ENCODE measurements at places on chromosomes 11 and 22.
A peak's percentile ranks its signal among the peaks of the same experiment; 100 is the strongest.

- no peak for ATAC-seq
These were observed 3.2 kb downstream of the CARNS1 start for GRCh38 chr11:67418476-67419281.

- no peak for ATAC-seq
These were observed 122.0 kb upstream of the SORL1-AS1 start for GRCh38 chr11:121574801-121575200.

GRCh38 chr11:92591521-92591920, 366.9 kb downstream of the FAT3 start:
- no peak for ATAC-seq

DNA sequence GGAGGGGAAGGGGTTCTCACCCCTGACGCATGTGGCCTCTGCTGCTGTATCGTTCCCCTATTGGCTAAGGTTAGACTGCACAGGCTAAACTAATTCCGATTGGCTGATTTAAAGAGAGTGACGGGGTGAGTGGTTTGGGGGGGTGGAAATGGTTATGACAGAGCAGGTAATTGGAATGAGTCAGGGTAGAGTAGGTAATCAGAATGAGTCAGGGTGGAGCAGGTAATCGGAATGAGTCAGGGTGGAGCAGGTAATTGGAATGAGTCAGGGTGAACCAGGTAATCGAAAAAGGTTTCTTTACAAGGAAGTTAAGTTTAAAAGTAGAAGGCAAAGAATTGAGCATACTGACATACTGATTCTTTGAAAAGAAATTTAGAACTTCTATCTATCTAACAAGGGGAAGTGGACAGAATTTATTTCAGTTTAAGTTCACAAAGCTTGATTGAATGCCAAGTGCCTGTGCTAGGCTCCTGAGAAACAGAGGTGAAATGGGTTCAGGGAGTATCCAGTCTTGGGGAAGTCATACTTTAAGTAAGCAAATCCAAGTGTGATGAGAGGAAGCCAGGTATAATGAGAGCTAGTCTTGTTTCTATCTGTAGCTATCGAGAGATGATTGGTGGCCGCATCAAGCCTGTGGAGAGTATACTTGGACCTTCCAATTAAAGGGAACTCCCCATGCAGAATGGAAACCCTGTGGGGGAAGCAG, 58.0 kb downstream of the C11orf91 start:
- ATAC-seq = no peak

- ATAC-seq = no peak
These were observed 17.7 kb downstream of the PHLDB1 start for GRCh38 chr11:118625036-118625690.

DNA sequence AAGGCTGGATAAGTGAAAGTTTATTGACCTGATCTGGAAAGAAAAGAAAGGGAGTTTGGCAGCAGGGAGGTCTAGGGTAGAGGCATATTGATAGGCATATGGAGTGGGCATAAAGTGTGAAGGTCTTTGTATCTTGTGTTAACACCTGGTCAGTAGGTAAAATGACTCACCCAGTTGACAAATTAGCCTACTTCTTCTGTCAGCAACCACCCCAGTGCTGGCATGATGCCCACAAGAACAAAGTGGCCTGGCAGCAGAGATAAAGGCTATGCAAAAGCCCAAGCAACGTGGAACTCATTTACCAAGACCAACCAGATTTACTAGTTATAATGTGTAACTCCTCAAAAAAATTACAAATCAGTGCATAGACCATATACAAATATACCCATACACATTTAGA, 4.9 kb downstream of the OR10A3 start:
- no peak for ATAC-seq

DNA sequence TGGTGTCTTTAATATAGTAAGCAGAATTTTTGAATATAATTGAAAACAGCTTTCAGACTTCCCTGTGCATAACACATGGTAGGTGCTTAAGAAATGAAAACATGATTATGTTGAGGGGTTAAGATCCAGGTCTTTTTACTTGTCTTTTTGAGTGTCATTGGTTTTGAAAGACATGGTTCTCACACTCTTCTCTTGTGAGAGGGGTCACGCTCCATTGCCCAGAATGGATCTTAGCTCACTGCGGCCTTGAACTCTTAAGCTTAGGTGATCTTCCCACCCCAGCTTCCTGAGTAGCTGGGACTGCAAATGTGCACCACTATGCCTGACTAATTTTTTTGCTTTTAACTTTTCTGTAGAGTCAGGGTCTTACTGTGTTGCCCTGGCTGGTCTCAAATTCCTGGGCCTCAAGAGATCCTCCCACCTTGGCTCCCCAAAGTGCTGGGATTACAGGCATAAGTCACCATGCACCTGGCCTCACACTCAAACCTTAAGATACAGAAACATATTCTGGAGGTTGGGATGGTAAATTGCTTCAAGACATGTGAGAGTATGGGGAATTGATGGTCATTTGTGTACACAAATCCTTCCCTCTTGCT, 1.4 kb downstream of the SPCS2 start:
- ATAC-seq = no peak

DNA sequence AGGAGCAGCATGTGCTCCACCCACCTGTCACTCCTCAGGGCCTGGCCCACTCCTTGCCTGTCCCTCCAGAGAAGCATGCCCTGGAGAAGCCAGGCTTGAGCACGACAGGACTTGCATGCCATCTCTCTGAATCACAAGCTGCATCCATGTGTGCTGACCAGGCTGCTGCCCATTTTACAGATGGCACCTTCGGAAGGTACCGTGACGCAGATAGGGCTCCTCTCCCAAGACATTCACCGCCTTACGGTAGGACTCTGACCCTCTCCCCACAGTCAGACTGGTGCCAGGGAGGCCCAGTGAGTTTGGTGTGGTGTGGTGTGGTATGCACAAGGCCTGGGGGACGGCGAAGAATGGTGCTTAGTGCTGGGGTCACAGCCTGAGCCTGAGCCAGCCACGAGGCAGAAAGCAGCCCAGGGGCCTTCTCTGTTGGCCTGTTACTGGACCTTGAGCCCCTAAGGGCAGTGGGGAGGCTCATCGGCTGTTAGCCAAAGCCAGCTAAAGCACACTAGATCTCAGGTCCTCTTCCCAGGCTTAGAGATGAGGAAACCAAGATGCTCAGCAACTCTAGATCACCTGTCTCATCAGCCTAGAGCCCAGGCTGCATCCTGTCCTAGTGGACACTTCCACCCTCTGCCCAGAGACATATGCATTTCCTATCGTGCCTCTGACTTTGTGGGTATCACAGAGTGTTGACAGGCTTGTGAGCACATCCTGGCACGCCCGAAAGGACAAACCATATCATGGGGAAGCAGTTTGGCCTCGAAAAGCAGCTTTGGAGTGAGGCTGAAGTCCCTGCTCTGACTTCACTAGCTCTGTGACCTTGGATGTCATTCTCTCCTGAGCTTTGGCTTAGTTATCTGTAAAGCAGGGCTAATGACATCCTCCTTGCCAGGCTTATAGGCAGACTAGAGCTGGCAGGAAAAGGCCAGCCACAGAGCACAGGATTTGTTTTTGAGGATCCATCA, 17.8 kb downstream of the CYB5R2 start:
- ATAC-seq = no peak

DNA sequence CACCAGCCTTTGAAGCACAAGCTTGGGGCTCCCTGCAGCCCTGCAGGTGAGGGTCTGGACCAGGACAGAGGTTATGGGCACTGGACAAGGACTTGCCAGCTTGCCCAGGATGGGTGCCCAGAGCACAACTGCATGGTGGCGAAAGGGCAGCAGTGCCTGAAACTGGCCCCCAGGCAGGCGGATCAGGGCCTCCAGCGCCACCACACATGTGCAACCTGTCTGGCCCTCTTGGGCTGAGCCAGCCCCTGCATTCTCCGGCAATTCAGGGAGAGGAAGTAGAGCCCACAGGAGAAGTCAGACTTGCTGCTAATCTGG, 18.8 kb downstream of the MB start:
- ATAC-seq = no peak

- ATAC-seq = no peak
These were observed 29.3 kb downstream of the RRP7A start for GRCh38 chr22:42490243-42490832.

DNA sequence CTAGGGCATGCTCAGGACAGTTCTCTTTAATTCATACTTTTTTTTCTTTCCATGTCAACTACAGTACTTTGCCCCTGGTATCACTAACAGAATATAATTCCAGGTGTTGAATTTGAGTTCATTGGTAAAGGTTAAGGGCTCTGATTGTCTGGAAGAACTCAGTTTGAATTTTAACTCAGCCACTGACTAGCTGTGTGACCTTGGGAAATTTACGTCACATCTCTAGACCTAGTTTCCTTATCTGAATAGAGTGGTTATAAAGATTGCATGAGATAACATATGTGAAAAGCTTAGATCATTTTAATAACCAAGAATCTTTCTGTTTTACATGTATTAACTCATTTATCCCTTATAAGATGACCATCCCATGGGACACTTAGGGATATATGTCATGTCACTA, 15.8 kb upstream of the ZC3H12C start:
- no peak for ATAC-seq

DNA sequence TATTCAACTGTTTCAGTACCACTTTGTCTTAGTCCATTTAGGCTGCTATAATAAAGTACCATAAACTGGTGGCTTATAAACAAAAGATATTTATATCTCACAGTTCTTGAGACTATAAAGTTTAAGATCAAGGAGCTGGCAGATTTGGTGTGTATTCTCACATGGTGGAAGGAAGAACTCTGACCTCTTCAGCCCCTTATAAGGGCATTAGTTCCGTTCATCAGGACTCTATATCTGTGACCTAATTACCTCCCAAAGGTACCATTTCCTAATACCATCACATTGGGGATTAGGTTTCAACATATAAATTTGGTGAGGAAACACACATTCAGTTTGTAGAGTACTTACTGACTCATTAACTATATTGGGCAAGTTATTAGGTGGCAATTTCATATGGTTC, 10.7 kb upstream of the ARL14EP start:
- ATAC-seq = no peak

DNA sequence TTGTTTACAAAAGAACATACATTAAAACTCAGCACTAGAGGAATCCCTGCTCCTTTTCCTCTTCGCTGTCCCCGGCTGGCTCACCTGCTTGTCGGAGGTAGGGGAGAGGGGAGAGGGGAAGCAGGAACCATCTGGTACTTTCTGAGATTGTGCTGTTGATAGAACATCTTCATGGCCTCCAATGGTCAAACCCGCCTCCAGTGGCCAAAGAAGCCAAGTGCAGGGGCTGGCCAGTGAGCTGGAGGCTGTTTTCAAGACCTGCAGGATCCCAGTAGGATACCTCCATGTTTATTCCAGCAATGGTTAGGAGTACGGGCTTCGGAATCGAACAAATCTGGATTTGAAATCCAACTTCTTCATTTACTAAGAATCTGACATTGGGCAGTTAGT, 92.6 kb downstream of the PKNOX2 start:
- peak; percentile 65 for ATAC-seq

DNA sequence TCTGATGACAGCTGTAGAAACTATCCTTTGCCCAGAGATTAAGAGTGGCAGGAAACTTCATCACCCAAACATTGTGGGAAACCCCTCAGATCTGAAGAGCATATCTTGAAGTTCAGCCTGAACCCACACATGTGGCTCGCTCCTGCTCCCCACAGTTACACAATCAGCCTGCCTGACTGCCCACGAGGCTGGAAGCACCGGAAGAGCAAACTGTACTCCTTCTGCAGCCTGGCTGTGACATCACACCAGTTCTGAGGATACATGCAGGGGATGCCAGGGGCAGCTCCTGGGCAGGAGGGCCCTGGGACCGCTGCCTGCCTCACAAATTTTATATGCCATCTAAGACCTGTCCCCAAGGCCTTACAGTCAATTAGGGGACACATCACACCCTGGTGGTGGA, 444.4 kb downstream of the BUD13 start:
- ATAC-seq = no peak

- no peak for ATAC-seq
These were observed 124.7 kb upstream of the CCDC90B start for GRCh38 chr11:83410605-83411565.

GRCh38 chr11:35218956-35219355, 80.0 kb downstream of the CD44 start:
- ATAC-seq = no peak

DNA sequence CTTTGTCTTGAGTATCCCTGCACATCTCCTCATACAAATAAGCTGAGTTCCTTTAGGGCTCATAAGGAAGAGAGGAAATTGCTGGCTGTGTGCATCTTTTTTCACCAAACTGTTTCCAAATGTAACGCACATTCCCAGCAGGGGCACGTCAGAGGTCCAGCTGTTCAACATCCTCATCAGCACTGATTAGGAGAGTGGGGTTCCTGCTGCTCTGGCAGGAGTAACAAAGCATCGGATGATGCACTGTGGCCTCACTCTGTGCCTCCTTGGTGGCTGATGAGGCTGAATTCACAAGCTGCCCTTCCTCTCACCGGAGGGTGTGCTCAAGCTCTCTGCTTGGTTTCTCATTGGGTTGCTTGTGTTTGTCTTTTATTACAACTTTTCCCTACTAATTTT, 35.5 kb upstream of the SLC25A1 start:
- ATAC-seq = no peak

DNA sequence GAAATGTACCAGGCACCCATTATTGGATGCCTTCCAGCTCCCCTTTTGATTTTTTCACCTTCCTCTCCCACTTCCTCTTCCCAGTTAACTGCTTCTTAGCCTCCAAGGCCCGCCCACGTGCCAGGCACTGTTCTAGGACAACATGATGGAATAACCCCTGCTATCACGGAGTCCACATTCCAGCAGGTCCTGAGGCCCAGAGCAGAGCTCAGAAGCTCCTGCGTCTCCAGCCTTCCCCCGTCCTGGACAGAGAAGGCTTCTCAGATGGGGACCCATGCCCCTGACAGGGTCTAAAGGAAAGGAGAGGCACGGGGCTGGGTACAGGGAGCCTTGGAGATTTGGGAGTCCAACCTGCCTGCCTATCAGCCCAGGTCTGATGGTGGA, 29.1 kb downstream of the TRIM29 start:
- ATAC-seq = no peak

- ATAC-seq = no peak
These were observed 263.3 kb upstream of the SYN3 start for GRCh38 chr22:33321466-33321865.

DNA sequence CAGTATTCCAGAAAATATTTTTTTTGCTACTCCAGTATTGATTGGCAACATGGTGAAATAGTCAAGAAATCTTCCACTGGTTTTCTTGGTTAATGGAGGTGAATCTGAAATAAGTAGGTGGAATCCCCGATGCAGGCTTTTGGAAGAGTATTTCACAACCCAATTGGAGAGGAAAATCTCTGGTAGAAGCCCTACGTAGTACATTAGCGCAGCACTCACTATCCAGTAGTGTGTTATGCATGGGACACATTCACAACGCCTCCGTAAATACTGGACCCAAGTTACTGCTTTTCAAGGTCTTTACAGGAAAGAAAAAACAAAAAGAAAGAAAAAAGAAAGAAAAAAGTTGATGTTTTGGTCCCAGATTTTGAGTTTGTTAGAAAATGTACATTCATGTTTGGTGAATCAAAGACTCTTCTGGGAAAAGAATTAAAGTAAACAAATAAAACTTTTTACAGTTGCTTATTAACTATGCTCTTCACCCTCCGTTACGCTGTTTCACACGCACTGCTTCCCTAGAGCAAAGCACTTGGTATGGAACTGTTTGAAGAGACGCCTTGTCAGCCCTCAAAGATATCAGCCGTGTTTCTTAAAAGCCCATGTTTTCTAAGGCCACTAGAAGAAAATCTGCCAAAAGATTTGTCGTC, 170.4 kb upstream of the CTSC start:
- ATAC-seq = no peak

GRCh38 chr11:71453037-71453917, at the start of gene NADSYN1:
TSS of gene NADSYN1 (plus strand) at chr11:71453203. CDS start at chr11:71453297, 94 bp downstream.
- ATAC-seq = peak; percentile 85

Data from SK-N-SH treated with all-trans-retinoic acid at 6 μM for 48 hours (cell line).